ENCODE measurements at places on chromosomes 7 and 10. TPM values are rescaled to one million over a fixed set of nuclear protein-coding genes. Genes with fewer than 3 reads are reported as not detected.

The CDHR3 gene
- 13.9 TPM for total RNA-seq

The STAMBPL1 gene
- 61.2 TPM for total RNA-seq

The ZNF239 gene
- 9.7 TPM for total RNA-seq

The ASB13 gene
- 11.9 TPM for total RNA-seq

The HOXA10 gene
- not detected for total RNA-seq

The MINDY3 gene
- 15.1 TPM for total RNA-seq

The OR2A12 gene
- total RNA-seq = not detected

The UBN2 gene
- total RNA-seq = 13.8 TPM

The CPVL gene
- total RNA-seq = 72.3 TPM

All from A673 (cell line).